Subcutaneous preadipocyte (primary cell): ENCODE measurements at places on chromosomes 3 and 15. TPM values are rescaled to one million over a fixed set of nuclear protein-coding genes. Genes with fewer than 3 reads are reported as not detected.

The FRMD4B gene
- 0.37 and 2.2 TPM in 2 replicates for total RNA-seq

The RTP1 gene
- total RNA-seq, result not detected in 2 replicates

The C3orf52 gene
- total RNA-seq, result 0.37 and 0.39 TPM in 2 replicates

The FILIP1L gene
- 19.1 and 42.8 TPM in 2 replicates for total RNA-seq

The PRSS50 gene
- not detected in 2 replicates for total RNA-seq

The WDR72 gene
- not detected in 2 replicates for total RNA-seq

The NEK10 gene
- total RNA-seq, result 9.2 and 13.1 TPM in 2 replicates

The ANKRD34C gene
- not detected in 2 replicates for total RNA-seq

The ZBBX gene
- not detected in 2 replicates for total RNA-seq

The CNOT10 gene
- total RNA-seq, result 19.1 and 32.8 TPM in 2 replicates

The ACKR4 gene
- total RNA-seq, result 2.5 and 8.1 TPM in 2 replicates
